ENCODE measurements at places on chromosomes 3 and 15.

DNA sequence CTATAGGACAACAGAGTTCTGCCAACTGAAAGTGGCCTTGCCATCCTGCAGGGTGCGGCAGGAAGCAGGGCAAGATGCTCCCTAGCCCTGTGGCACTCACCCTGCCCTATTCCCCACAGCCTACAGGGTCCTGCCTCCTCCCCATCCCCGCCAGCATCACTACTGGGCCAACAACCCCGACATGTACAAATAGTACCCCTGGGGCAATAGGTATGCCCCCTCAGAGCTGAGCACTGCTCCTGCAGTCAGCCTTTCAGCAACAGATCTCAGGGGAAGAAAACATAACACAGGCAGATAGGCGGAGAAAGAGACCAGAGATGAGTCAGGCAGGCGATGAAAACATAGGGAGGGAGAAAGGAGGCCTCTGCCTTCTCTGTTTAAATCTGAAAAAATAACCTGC, 74.7 kb downstream of the XXYLT1 start:
- no peak for DNase-seq

GRCh38 chr3:43180694-43181093, 74.8 kb upstream of the POMGNT2 start:
- no peak for DNase-seq

- DNase-seq = no peak
These were observed 209.6 kb upstream of the EIF1B start for GRCh38 chr3:40099871-40100270.

- no peak for DNase-seq
These were observed 1.7 kb downstream of the GUCA1C start for GRCh38 chr3:108951820-108952501.

GRCh38 chr3:38805765-38806386, 10.1 kb downstream of the SCN10A start:
- no peak for DNase-seq

DNA sequence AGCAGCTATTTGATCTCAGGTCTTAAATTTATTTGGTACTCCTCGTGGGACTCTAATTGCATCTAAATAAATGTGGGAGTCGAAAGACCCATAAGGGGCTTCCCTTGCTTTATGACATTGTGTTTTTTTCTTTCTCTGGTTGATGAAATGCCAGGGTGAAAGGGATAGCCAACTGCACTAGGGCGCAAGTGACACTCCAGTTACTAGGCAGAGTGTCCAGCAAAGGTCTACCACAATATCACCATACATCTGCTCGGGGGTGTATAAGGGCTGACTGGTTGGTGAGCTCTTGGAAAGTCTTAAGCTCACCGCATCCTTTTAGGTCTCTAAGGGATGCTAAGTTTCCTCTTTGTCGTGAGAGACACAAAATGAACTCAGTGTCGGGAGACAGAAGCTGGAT, 54.0 kb downstream of the PGBD4 start:
- no peak for DNase-seq

GRCh38 chr3:130576375-130577266, 59.6 kb downstream of the COL6A6 start:
- DNase-seq = no peak

- no peak for DNase-seq
These were observed 214.3 kb downstream of the ADAMTS9 start for GRCh38 chr3:64473466-64473865.

DNA sequence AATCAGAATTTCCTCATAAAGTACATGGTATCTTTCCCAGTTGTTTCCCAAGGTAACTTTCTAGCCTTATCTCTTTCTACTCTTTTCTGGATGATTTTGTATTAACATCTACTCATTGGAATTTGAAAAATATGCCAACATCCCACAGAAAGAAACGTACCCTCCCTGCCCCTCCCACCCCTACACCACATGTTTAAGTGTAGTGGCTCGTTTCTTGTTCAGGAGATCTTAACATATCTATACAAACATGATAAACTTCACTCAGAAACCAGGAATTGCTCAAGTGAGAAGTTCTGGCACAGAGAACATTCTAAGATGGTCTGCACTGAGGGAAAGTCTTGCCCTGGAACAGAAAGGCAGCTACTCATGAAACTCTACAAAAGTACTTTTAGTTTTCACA, 404.7 kb downstream of the SOX2 start:
- no peak for DNase-seq

GRCh38 chr3:85821130-85821756, 862.5 kb downstream of the CADM2 start:
- DNase-seq = no peak

DNA sequence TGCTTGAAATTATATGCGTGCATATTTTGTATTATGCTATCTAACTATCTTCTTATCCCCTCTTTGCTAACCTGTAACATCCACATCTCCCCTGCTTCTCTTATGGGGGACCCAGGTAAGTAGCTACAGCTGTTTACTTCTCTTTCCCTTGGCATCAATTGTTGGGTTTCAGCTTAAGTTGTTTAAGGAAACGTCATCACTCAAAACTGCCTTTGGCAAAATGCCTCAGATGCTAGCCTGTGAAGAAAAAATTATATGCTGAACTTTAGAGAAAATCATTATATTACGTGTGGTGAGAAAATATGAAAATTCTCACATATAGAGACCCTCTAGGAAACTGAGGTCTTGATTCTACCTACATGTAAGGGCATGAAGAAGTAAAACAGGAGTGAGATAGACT, 447.0 kb upstream of the NECTIN3 start:
- no peak for DNase-seq

DNA sequence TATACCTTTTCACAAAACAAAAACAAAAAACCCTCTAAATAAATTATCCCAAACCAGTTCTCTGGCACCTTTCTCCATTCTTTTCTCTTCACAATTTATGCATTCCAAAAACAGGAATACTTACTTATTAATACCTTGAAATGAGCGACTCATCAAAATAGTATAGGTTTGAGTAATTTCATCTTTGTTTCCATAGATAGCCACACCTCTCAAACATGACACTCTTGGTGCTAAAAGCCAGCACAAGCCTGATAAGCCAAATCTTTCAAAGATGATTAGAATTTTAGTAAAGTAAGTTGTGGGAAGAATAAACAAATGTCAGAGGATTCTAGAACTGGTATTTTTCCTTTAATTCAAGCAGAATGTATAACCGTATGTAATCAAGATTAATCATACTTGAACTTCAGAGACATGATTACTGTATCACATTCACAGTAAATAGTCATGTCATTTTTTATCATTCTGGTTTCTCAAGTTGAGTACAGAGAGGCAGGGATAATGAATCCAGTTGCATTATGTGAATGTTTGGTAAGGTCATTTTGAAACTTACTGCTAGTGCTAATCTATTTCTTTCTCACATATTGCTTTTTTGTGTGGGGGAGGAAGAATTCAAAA, 12.1 kb upstream of the WDR5B start:
- DNase-seq = no peak

- DNase-seq = no peak
These were observed 125.1 kb downstream of the PLCL2 start for GRCh38 chr3:17009826-17010225.

Data from stimulated activated CD8-positive, alpha-beta memory T cell treated with anti-CD3 and anti-CD28 coated beads, Interleukin-4, amount 100 ng/mL, for 1 hour (primary cell).